HFF-Myc (cell line): ENCODE measurements at places on chromosomes 5 and 9.

DNA sequence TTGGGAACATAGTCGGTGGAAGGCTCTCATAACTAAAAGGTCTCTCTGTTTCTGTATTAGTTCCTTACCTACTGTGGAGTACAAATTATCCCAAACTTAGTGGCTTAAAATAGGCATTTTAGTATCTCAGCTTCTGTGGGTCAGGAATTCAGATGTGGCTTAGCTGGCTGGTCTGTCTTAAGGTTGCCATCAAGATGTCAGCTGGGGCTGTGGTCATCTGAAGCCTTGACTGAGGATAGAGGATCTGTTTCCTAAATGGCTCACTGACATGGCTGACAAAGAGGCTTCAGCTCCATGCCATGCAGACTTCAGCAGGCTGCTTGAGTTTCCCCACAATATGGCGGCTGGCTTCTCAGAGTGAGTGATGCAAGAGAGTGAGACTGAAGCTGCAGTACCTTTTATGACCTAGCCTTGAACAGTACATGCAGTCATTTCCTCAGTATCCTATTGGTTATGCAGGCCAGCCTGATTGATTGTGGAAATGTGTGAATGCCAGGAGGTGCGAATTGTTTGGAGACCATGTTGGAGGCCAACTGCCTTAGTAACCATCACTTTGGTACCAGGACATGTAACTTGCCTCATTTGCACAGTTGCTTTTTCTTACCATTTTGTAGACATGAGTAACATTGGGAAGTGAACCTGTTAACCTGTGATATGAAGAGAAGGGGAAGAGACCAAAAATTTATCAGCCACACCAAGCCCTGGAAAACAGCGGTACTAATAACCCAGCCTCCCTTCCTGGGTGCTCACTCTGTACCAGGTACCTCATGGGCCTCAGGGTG, 152.8 kb upstream of the IER5L start:
- DNase-seq, result no peak

DNA sequence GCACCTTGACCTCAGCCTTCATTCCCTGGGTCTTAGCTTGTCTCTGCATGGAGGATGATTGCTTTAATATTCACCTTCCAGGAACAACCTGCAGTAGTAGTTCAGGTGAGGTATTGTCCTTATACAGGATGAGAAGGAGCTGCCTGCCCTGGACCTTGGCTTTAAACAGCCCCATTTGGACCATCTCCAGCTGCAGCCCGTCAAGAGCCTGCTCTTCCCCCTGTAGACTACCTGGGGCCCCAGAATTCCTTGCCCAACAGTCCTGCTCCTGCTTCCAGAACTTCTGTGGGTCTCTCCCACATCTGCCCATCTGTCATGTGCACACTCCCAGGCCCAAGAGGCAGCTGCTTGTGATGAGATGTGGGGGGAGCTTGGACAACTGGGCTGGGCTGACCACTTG, 12.2 kb upstream of the OTP start:
- no peak for DNase-seq

GRCh38 chr5:37739817-37740261, 100.0 kb downstream of the GDNF start:
- no peak for DNase-seq

DNA sequence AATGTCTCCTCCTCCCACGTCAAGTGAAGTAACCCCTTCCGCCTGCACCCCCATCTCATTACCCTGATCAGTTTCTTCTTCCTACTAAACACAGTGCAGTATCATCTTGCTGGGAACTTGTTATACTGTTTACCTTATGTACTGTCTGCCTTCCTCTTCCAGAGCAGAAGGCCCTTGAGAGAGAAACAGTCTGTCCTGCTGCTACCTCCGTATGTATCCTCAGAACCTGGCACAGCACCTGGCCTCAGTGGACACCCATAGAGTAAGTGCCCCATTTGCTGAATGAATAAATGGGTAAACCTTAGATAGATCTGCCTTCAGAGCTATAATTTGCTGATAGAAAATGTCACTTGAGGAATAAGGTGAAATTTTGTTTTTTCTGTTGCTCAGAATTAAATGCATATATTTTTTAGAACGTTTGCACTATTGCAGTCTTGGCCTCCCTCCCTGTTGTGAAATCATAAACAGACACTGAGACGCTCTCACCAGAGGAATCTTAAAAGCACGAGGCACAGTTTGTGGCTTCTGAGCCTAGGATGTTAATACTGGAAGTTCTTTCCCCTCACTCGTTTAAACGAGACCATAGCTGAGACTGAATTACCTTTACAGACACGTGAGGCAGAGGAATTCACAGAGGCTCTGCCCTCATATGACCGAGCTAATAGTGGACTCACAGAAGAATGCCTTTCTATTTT, 223.1 kb upstream of the DAP start:
- DNase-seq, result no peak

- no peak for DNase-seq
These were observed 112.2 kb upstream of the ADRA1B start for GRCh38 chr5:159804121-159804520.

GRCh38 chr9:88741335-88741734, 206.4 kb downstream of the NXNL2 start:
- DNase-seq, result no peak

GRCh38 chr5:120532835-120533234, 68.7 kb downstream of the PRR16 start:
- DNase-seq, result no peak

- DNase-seq, result no peak
These were observed 10.2 kb upstream of the SFXN1 start for GRCh38 chr5:175467983-175468690.

GRCh38 chr5:133939668-133940067, 28.8 kb downstream of the C5orf15 start:
- DNase-seq, result no peak

- DNase-seq, result no peak
These were observed 969.2 kb downstream of the CDH18 start for GRCh38 chr5:19018822-19019221.

DNA sequence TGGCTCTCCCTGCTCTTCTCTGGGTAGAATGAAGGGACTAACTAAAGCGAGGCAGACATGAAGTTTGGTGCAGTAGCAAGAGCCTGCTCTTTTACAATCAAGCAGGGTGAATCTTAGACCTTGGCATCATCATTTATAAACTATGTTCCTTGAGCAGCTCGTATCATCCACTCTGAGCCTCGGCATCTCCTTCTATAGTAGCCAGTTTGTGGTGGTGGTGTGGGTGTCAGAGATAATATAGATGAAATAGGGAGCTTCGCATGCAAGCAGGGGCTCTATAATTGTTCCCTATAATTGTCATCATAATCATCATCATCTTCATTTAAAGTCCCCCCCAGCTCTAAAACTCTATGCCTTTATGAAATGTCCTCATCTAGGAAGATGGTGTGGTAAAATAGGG, 72.5 kb upstream of the SAP30L start:
- DNase-seq, result no peak

GRCh38 chr5:9165546-9165945, 380.3 kb downstream of the SEMA5A start:
- no peak for DNase-seq

DNA sequence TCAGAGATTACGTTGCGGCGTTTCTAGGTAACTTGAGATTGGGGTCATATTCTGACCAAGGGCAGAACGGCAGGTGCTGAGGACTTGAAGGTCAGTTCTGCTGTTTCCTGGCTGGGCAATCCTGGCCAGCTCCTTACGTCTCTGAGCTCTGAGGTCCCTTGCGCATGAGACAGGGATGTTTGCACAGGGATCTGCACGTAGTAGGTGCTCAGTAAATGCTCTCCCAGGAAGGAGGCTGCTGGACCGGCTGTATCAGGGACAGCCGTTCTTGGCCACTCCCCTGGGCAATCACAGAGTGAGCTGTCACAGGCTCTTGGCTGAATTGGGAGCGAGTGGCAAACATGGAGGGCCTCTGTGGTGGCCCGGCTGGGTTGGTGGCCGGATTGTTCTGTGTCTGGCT, 8.3 kb downstream of the NCS1 start:
- no peak for DNase-seq

DNA sequence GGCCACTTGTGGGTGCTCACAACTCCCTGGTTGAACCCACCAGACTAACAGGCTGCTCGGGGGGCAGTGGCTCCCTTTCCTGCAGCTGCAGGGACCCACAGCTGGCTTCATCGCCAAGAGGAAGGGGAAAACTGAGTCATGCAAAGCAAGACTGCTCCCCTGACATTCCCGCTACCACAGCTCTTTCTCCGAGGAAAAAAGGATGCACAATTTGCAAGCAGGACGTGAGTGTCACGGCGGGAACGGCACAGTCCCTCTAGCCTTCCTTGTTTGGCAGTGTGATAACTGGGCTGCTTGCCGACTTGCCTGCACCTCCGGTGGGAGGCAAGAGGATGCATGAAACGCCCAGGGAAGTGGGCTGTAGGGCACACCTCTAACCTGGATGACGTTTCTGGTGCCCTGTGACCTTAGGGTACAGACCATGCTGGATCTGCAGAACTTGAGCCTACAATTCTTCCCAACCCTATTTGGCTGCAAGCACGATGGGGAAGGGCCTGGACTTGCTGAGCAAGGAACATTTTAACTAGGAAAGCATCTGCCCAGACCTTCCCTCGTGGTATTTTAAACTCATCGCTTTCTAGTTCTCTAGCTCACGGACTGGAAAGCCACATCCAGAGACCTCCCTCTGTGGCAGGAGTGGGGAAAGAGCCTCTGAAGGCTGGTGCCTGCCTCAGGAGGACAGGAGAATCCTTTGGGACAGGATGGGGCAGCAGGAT, 7.8 kb downstream of the SH3PXD2B start:
- DNase-seq, result no peak

DNA sequence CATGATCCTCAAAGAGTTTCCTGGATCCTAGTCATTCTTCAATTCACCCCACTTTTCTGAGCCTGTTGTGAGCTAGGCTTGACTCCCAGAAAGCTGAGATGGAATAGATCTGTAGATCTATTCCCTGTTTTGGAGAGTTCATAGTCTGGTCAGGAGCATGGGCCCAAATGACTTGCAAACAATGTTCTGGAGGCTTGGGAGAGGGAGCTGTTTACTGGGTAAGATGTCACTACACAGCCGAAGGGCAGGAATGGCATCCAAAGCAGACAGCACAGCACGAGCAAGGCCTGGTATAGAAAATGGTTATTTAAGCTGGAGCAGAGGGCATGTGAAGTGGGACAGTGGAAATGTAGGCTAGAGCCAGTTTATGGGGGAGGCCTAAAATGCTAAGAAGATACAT, 152.5 kb upstream of the ALDH1B1 start:
- DNase-seq, result no peak

DNA sequence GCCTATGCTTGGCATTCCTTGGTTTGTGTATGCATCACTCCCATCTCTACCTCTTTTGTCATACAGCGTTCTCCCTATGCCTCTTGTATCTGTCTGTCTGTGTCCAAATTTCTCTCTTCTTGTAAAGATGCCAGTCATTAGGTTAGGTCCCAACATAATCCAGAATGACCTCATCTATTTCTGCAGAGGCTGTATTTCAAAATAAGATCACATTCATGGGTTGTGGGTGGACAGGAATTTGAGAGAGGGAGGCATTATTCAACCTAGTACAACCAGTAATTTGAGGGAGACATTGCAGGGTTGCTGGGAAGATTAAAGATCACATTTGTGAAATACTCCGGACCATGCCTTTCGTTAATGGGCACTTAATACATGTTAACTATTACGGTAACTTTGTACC, 155.0 kb downstream of the MAN2A1 start:
- no peak for DNase-seq

DNA sequence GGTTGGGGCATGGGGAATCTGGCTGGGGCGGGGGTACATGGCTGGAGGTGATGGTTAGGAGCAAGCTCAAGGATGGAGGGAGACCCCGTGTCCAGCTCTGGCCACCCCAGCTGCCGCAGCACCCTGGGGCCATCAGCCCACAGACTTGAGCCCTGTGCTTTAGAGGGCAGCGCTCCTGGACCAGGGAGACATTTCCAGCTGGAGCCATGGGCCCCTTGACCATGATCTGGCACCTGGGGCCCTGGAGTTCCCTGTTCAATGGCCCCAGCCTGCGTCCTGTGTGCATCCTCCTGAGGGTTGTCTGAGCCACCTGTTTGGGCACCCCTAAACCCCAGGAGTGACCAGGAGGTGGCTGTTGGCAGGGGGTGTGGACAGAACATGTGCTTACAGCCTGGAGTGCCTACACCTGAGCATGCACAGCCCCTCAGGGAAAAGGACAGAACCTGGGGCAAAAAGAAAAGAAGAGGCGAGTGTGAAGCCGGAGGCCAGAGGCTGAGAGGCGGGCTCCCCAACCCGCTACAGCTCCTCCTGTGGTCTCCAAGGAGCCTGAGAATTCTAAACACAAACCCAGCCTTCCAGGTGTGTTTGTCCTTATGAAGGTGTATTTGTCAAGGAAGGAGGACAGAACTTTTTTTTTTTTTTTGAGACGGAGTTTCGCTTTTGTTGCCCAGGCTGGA, 126.7 kb downstream of the C9orf50 start:
- no peak for DNase-seq
